ENCODE measurements at places on chromosomes 2 and 18. TPM values are rescaled to one million over a fixed set of nuclear protein-coding genes. Genes with fewer than 3 reads are reported as not detected.

GRCh38 chr2:133360882-133361281 is 207.4 kb downstream of the NCKAP5 start:
- no peak for DNase-seq

DNA sequence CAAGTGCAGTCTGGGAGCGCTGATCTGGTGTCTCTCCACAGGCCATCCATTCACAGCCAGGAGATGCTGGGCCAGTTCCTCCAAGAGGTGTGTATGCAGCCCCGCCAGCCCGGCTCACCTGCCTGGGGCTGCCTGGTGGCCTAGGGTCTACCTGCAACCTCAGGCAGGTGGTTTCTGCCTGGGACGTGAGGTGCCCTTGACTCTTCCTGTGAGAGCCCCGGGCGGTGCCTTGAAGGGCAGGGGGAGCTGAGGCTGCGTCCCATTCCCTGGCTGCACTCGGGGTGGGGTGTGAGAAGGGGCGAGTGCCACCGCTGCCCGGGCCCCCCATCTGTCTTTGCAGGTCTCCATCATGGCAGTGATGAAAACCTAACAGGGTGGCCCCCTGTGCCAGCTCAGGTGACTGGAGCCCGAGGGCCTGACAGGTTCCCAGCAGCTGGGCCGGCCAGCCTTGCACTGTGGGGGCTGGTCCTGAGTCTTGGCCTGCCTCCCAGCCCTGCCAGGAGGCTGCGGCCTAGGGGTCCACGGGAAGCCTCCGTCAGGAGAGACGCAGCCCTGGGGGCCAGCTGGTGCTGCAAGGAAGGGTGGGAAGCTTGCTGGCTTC is 11.9 kb downstream of the CAPN10 start:
- DNase-seq, result no peak

DNA sequence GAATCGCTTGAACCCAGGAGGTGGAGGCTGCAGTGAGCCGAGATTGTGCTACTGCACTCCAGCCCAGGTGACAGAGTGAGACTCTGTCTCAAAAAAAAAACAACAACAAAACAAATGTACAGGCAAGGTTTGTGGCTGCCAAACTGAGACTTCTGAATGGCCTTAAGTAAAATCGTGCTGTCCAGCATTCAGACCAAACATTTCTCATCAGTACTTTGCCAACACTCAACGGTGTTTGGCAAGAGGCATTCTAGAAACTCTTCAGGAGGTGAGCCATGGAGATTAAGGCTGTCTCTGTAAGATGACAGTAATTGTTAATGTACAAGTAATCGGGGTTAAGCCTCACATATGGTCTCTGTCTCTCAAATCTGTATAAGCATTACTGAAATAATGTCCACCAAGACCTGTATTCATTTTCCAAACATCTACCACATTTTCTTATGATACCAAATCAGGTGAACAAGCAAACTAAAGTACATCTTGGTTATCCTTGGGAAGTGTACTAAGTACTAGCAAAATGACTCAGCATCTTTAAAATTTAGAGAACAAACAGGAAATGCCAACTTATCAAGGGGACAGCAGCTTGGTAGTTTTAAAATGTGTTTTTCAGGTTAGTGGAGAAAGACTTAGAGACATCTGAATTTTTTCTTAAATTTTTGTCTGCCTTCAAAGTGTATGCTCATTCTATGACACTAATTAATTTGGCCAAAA is 29.3 kb downstream of the SERPINE2 start:
- DNase-seq, result no peak

- DNase-seq, result no peak
Observed at GRCh38 chr2:98503481-98504105, 58.9 kb downstream of the INPP4A start.

DNA sequence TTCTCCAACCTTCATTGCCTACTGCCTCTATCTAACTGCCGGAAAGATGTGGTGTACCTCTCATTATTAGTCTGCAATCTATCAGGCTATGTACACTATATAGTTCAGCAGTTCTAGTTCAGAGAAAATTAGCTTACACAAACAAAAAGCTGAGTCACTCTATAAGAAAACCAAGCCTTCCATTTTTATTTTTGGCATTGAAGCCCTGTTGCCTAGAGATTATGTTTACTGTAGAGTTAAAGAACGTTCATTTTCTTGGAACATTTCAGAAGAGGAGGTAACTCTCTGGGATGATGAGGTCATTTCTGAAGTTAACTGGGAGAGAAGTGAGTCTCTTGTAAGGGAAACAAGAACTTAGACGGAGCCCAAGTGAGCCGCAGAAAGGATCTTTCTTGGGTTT is 133.5 kb downstream of the FAM124B start:
- no peak for DNase-seq

- DNase-seq, result no peak
Observed at GRCh38 chr18:37246779-37247340, 318.7 kb downstream of the CELF4 start.

DNA sequence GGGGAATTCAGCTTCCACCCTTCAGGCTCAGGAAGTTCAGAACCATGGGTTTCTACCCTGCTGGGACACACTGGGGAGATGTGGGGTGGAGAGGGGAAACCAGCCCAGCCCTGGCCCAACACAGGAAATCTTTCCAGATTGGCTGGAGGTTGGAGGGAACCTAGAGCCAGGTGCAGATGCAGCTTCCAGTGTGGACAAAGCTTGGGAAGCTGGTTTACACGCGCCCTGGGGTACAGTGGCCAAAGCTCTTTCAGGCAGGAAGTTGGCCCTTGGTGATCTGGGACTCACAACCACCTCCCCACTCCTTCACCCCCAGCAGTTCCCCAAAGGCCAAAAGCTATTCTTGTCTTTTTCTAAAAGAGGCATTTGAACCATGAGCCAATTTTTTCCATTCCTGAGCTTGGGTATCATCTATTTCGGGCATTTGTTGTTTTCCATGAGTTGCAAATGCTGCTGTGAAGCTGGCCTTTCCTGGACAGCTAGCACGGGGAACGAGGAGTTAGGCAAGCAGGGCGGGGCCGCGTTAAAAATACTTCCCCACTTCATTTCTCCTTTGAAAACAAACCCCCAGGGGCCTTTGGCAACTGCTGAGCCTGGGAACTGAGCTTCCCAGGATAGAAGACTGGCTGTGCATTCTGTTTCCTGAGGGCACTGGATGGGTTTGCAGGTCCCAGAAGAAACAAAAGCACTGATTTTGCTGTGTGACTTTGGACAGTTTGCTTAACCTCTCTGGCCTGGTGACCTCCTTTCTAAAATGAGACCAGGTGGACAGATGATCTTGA is 3.1 kb upstream of the ARID5A start:
- DNase-seq, result no peak

- DNase-seq, result peak; percentile 17
Observed at GRCh38 chr18:26621161-26622026, 73.0 kb upstream of the KCTD1 start.

DNA sequence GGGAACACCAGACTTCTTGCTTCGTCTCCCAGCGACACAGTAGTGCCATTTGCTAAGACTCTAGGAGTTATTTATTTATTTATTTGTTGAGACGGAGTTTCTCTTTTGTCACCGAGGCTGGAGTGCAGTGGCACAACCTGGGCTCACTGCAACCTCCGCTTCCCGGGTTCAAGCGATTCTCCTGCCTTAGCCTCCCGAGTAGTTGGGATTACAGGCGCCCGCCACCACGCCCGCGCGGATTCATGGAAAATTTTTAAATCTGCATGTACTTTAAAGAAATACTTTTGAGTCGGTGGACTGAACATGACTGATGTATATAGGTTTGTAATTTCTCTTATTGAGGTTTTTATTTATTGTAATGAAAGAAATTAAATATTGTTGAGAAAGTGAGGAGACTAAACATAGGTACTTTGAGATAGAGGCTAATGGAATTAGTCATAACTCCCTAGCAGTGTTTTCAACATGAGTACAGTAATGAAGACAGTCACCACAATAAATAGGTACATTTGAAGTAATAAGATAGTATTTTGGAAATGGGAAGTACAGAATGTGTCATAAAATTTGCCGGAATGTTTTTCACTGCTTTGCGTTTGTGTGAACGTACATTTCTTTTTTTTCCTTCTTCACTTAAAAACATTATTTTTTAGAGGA is 983 bp downstream of the MTX2 start:
- DNase-seq, result no peak

GRCh38 chr2:148970385-148970784 is 68.1 kb upstream of the LYPD6B start:
- DNase-seq, result peak; percentile 66

- no peak for DNase-seq
Observed at GRCh38 chr2:44680983-44681531, 260.4 kb upstream of the SIX3 start.

DNA sequence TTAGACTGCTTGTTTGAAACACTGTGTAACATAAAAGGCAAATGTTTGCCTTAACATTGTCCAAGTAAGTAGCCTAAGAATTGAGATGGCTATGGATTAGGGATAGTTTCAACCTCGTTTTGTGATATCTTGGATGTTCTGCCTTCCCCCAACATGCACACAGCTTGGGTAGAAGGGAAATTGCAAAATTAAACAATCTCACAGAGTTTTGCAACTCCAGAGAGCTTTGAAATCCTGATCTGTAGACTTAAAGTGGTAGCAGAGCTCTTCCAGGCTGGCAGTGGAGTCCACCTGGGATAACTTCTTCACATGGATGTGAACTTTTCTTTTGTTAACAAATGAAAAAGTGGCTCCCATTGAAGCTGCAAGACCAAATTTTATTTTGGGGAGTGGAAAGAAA is 59.6 kb downstream of the CHRNA1 start:
- no peak for DNase-seq

- DNase-seq, result no peak
Observed at GRCh38 chr2:200077210-200077650, 121.8 kb downstream of the MAIP1 start.

DNA sequence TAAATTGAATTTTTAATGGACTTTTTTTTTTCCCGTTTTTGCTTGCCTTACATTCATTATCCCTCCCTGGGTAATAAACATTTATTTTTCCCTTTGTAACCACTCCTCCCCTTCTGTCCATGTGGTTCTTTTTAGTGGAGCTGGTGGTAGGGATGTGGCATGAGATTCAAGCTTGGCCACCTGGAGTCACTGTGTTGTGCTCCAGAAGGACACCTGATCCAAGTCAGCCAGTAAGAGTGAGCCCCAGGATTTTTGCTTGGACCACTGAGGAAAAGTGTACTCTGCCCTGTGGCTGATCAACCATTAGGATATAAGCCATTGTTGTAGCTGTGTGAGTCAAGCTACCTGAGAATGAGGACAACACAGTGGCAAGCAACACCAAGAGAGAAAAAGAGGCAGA is 11.1 kb upstream of the ACTR3 start:
- no peak for DNase-seq

DNA sequence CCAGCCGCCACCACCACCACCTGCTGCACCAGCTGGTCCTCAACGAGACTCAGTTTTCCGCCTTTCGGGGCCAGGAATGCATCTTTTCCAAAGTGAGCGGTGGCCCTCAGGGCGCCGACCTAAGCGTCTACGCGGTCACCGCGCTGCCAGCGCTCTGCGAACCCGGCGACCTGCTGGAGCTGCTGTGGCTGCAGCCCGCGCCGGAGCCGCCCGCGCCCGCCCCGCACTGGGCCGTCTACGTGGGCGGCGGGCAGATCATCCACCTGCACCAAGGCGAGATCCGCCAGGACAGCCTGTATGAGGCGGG is 1.6 kb downstream of the LRATD1 start:
- DNase-seq, result no peak

- DNase-seq, result no peak
Observed at GRCh38 chr2:57373530-57373929, 673.1 kb upstream of the VRK2 start.

- no peak for DNase-seq
Observed at GRCh38 chr2:60294901-60295635, 258.4 kb downstream of the BCL11A start.

- DNase-seq, result no peak
Observed at GRCh38 chr2:28662044-28662443, 89.6 kb upstream of the PPP1CB start.

DNA sequence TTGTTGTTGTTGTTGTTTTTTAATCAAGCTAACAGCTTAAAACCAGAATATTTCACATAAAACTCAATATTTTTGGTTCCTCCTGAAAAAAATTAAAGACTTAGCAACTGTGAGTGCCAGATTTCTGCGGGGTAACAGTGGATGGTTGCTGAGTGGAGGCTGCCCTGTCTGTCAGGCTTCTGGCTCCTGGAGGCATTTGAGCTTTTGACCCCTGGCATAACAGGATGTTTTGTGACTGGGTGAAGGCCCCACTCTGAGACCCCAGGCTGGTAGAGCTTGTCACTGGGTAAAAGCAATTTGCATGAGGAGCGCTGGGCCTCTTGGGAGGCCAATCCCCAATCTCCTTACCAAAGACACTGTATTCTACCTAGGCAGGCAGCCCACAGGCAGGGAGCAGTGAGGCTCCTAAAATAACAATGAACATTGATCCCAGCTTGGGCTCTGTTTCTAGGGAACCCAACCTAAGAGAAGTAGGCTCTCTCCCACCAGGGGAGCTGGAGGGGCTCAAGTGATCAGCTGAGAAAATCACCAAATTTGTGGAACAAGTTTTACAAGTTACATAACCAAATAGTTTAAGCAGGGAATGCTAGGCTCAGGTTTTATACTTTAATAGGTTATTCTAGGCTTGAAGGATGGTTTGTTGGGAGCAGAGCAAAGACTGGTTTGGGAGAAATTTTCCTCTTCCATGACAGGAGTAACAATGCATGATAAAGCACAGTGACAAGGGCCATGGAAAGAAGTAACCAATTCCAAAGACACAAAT is 5.9 kb upstream of the SPRED2 start:
- no peak for DNase-seq

The NT5DC4 gene
- total RNA-seq, result not detected

The FECH gene
- total RNA-seq, result 129 TPM

The TGFBRAP1 gene
- total RNA-seq, result 16.7 TPM

The CABYR gene
- total RNA-seq, result 0.41 TPM

The FAM110C gene
- not detected for total RNA-seq

The FBXO36 gene
- total RNA-seq, result 5.0 TPM

The DTNA gene
- 0.14 TPM for total RNA-seq

The PPP4R1 gene
- total RNA-seq, result 70.9 TPM

The CXCR4 gene
- total RNA-seq, result not detected
